ENCODE measurements at places on chromosomes 1 and 21.

DNA sequence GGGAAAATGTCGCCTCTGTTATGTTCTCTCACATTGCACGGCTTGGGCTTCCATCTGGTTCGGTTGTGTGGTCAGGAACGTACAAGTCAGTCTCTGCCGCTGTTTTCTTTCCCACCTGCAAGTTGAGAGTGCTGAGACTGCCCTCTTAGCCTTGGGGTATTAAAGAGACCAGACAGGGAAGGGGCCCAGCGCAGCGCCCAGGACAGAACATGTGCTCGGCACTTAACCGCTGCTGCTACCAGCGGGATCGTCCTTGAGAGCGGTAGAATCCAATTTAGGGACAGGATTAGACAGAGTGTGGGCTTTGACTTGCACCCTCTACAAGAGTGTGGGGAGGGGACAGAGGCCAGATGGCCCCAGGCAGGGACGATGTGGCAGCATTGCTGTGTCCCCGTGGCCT, 17.7 kb upstream of the AGPAT3 start:
- DNase-seq, result no peak

GRCh38 chr1:1167398-1167821, 6.3 kb upstream of the TTLL10 start:
- no peak for DNase-seq

DNA sequence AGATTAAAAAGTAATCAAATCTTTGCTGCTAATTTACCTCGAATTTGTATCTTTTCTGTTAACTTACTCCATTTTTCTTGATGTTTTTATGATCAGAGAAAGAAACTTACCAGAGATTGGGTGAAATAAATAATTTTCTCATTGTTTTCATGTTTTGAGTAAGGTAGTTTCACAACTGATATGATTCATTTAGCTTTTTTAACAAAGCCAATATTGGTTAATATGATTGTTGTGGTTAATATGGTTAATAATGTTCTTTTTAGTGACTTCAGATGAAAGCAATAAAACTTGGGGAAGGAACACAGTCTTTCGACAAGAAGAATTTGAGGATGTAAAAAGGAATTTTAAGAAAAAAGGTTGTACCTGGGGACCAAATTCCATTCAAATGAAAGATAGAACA, 48.1 kb downstream of the MAP3K21 start:
- DNase-seq, result no peak

- DNase-seq, result no peak
Observed at GRCh38 chr1:206748348-206749030, 22.1 kb upstream of the IL19 start.

DNA sequence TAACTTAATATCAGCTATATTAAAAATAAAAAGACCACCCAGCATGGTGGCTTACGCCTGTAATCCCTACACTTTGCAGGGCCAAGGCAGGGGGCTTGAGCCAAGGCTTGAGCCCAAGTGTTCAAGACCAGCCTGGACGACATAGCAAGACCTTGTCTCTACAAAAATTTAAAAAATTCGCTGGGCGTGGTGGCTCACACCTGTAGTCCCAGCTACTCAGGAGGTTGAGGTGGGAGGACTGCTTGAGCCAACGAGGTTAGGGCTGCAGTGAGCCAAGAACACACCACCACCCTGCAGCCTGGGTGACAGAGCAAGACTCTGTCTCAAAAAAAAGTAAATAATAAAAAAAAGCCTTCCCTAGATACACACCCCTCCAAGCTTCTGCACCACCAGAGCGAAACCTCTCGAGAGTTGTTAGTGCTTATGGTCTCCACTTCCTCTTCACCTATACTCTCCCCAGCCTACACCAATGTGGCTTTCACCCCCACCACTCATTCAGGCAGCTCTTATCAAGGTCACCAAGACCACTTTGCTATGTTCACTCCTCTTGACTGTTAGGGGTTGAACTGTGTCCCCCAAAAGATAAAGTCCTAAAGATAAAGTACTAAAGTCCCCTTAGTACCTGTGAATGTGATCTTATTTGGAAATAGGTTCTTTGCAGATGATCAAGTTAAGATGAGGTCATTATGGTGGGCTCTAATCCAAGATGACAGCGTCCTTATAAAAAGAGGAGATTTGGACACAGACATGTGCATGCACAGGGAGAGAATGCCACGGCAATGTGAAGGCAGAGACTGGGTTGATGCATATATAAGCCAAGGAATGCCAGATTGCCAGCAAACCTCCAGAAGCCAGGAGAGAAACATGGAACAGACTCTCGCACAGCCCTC, 6.8 kb upstream of the PPP1R15B start:
- DNase-seq, result no peak

- DNase-seq, result no peak
Observed at GRCh38 chr21:38773099-38774061, 32.3 kb upstream of the ETS2 start.

- no peak for DNase-seq
Observed at GRCh38 chr1:89733748-89734147, 87.1 kb upstream of the LRRC8D start.

GRCh38 chr1:177439301-177439700, 268.5 kb downstream of the BRINP2 start:
- DNase-seq, result no peak

DNA sequence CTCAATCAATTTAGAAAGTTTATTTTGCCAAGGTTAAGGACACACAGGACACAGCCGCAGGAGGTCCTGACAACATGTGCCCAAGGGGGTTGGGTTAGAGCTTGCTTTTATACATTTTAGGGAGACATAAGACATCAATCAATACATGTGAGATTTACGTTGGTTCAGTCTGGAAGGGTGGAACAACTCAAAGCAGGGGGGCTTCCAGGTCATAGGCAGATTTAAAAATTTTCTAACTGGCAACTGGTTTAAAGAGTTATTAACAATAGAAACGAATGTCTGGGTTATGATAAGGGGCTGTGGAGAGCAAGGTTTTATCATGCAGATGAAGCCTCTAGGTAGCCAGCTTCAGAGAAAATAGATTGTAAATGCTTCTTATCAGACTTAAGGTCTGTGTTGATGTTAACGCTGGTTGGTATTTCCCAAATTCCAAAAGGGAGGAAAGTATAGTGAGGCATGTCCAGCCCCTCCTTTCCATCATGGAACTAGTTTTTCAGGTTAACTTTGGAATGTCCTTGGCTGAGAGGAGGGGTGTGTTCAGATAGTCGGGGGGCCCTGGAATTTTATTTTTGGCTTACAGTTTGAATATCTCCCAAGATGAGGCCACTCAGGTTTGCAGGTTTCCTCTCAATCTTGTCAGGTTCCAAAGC, 31.0 kb upstream of the TGFBR3 start:
- no peak for DNase-seq

DNA sequence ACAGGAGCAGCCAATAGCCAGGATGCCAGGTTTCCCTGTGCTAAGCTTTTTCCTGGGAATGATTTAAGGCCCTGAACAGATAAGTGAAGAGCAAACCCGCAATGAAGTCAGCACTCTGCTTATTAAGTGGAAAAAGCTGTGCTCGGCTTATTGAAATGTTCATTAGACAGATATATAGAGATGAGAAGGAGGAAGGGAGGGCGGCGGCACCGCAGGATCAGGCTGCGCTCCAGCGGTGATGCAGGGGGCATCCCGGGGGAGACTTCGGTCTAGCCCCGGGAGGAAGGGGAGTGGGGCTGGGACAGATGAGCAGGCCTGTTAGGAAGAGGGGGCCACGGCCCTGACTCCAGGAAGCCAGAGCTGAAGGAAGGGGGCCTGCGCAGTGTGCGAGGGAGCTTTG, 115.0 kb downstream of the TMEM53 start:
- DNase-seq, result no peak

DNA sequence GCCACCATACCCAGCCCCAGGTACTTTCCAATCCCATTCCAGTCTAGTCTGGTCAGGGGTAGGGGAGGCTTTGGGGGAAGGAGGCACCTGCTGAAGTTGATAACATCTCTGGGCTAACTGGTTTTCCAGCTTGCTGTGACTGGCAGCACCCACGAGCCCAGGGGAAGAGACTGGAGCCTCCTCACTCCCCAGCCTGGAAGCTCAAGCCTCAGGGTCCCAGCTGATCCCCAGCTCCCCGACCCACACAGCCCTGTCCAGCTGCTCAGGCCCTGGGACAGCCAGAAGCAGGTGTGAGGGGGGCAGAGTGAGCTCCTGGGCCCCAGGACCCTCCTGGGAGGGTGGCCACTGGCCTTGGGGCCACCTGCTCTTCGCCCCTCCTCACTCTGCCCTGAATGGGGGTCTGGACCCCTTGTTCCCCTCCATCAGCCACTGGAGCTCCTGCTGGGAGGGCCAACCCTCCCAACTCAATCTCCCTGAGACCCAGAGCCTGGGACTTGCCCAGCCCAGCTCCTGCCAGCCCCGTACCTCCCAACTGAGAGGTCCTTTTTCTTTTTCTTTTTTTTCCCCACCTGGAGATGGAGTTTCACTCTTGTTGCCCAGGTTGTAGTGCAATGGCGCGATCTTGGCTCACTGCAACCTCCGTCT, 23.5 kb upstream of the RNU1-4 start:
- no peak for DNase-seq

- DNase-seq, result no peak
Observed at GRCh38 chr1:201229095-201229494, 38.5 kb downstream of the IGFN1 start.

- DNase-seq, result peak; percentile 30
Observed at GRCh38 chr1:156591432-156592157, at the start of gene NAXE. Gene NAXE, plus strand, starts transcription at chr1:156591776. Its CDS starts 29 bp downstream, at chr1:156591805.

GRCh38 chr1:155591770-155592169, 18.2 kb upstream of the MSTO1 start:
- no peak for DNase-seq

GRCh38 chr1:6378096-6378746, 15.3 kb downstream of the ACOT7 start:
- DNase-seq, result no peak

DNA sequence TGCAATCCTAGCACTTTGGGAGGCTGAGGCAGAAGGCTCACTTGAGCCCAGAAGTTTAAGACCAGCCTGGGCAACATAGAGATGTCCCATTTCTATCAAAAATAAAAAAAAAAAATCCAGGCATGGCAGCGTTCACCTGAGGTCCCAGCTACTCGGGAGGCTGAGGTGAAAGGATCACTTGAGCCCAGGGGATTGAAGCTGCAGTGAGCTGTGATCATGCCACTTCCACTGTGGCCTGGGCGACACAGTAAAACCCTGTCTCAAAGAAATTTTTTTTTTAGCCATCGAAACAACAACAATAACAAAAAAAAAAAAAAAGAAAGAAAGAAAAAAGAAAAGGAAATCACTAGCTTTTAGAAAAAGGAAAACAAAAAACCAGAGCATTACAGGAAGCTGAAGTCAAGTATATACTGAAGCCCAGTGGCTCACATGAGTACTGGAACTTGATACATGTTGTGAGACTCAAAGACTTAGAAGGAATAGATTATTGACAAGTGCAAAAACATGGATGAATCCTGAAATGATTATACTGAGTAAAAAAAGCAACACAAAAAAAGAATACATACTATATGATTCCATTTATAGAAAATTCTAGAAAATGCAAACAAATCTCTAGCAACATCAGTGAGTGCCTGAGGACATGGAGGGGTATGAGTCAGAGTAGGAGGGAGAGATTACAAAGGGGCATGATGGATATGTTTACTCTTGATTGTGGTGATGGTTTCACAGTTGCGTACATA, 6.1 kb upstream of the RABGAP1L start:
- DNase-seq, result no peak

GRCh38 chr1:225362805-225363204, 65.0 kb downstream of the LBR start:
- no peak for DNase-seq

DNA sequence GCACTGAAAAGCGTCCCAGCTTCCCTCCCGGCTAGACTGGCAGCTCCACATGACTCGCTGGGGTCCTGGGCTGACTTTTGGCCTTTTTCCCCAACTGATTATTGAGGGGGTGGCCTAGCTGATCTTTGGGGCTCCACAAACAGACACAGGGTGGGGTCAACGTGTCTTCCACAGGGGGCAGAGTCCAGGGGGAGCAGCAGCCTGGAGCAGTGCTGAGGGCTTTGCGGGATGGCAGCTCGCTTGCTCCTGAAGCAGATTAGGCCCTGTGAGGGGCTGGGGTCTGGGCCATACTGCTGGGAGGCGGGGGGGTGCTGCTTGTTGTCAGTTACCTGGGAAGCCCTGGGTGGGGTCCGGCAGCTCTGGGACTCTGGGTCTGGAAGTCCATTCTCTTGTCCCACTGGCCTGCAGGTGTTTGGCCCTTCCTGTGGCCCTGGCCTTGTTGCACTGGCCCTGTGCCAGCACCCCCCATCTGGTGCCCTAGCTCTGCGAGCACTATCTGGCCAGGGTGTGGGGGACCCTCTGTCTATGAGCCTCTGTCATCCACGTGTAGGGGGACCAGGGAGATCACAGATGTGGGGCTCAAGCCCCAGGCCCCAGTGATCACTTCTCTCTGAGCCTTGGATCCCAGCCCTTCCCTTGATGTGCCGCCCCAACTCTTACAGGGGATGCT, 12.3 kb upstream of the HES5 start:
- DNase-seq, result no peak

GRCh38 chr1:25031601-25031965, 101.5 kb upstream of the RUNX3 start:
- DNase-seq, result no peak

DNA sequence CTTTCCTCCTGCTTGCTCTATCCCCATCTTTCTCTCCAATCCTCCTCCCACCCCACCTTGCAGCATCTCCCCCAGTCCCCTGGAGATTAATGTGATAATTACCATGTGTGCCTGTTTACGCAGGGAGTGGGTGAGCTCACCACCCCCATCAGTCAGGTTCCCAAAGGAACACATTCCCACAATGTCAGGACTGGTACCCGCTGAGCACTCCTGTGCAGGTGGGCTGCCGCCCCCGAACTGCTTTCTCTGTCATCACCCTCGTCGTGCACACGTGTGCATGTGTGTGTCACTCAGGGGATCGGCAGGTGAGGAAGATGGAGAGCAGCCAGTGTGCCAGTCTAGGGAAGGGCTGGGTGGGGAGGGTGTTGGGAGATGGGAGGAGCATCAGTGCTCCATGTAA, 163.4 kb downstream of the CACNA1E start:
- DNase-seq, result no peak

DNA sequence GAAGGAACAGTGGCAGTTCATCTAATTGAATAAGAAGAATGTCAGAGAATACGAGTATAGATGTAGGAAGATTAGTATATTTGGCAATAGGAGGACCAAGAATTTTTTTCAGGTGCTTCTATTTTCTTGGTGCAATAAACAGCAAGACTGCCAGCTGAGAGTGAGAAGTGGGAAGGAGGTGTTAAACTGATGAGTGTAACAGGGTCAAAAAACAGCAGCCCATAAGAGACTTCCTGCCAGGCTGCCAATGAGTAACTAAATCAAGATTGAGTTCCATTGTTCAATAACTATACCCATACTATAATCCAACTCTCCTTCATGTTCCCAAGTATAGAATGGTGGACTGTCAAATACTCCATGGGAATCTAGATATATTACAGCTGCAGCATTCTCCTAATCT, 28.7 kb downstream of the LYST start:
- DNase-seq, result no peak

DNA sequence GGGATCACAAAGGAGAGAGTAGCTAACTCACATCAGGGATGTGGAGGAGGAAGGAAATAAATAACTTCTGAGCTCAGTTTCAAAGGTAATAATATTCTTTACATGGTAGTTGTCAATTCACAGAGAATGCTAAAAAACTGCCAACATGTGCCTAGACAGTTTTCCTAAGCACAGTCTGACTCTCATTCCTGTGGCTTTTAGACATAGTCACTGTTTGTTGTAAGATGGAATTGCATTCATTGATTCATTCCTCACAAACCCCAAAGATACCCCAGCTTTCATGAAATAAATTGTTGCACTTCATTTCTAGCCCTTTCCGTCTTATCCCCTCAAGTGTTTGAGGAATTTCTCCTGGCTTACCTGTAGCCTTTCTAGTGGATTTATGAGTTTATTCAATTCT, 263.9 kb downstream of the NTNG1 start:
- no peak for DNase-seq

All from stimulated activated CD8-positive, alpha-beta memory T cell treated with anti-CD3 and anti-CD28 coated beads, Interleukin-2, amount 100 ng/mL, for 1 hour (primary cell).